ENCODE measurements at places on chromosomes 12 and 14.

GRCh38 chr14:44945264-44945663 lies 16.5 kb downstream of the KLHL28 start:
- no peak for DNase-seq

- DNase-seq: no peak
Measured at GRCh38 chr14:22411398-22412055, 177.5 kb downstream of the DAD1 start.

DNA sequence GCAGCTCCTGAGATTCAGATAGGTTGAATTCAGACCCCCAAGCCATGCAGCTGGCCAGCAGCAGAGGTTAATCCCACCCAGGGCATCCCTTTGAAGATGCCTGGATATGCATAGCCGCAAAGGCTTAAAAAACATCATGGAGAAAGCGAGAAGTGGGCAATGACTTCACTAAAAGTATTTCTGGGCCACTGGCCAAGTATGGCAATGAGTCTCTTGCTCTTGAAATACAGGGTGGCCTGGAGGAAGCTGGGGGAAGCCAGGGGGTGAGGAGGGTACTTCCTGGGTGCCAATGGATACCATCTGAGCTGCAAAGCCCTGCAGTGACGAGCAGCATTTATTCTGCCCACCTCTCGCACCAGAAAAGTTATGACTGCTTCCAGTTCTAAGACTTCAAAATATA lies 539.3 kb upstream of the TBX3 start:
- DNase-seq: no peak

DNA sequence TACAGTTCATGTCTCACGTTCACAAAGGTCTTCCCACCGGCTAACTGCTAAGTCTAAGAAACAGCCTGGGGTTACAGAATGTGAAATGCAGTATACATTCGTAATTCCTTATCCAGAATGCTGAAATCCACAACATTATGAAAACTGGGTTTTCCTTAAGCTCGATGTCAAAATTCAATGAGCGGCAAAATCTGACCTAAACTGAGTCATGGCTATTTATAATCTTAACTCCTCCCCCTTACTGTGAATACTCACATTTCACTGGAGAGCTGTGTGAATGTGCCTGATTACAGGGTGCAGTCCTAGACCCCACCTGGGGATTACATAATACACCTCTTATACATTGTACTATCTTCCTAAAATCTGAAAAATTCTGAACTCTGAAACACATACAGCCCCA lies 35.3 kb downstream of the STX2 start:
- no peak for DNase-seq

- no peak for DNase-seq
Measured at GRCh38 chr14:49691031-49691430, 1.9 kb upstream of the KLHDC1 start.

GRCh38 chr12:46430340-46430948 lies 57.9 kb upstream of the SLC38A2 start:
- DNase-seq: no peak

GRCh38 chr14:99524804-99525698 lies 43.8 kb downstream of the CCNK start:
- DNase-seq: no peak
